ENCODE measurements at places on chromosomes 1 and 21.
A peak's percentile ranks its signal among the peaks of the same experiment; 100 is the strongest.

DNA sequence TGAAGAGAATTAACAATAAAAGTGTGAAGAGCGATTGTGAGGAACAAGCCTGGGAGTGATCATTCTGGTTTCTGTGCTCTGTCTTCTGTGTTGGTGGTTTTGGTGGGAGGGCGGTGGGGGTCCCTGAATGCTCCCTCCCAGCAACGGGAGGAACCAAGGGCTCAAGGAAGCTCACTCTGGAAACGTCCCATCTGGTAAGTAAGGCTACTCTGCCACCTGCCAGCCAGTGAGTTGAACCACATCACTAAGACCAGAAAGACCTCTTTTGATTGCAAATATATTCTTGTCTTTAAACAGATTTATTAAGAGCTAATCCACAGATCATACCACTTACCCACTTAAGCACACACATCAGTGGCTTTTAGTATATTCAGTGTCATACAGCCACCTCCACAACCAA lies 125.0 kb downstream of the PRDM2 start:
- no peak for DNase-seq

DNA sequence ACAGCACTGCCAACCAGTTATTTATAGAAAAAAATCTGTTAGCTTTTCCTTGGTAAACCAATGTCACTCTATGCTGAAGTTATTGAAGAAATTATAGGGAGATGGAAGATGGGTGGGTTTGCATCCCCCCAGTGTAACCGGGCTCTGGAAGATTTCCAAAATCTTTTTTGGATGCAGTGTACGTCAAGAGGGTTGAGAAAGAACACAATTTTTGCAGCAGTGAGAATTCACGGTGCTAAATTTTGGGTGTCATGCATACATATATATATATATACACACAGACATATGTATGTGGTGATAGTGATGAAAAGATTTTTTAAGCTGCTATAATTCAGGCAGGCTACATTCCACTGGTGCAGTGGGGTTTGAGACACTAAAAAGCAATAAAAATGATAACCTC lies 91.4 kb upstream of the MAGI3 start:
- DNase-seq = no peak

- DNase-seq = no peak
These were observed 407 bp upstream of the PIGV start for GRCh38 chr1:26787381-26787705.

GRCh38 chr1:65832296-65832695 lies 39.6 kb downstream of the PDE4B start:
- DNase-seq = no peak

DNA sequence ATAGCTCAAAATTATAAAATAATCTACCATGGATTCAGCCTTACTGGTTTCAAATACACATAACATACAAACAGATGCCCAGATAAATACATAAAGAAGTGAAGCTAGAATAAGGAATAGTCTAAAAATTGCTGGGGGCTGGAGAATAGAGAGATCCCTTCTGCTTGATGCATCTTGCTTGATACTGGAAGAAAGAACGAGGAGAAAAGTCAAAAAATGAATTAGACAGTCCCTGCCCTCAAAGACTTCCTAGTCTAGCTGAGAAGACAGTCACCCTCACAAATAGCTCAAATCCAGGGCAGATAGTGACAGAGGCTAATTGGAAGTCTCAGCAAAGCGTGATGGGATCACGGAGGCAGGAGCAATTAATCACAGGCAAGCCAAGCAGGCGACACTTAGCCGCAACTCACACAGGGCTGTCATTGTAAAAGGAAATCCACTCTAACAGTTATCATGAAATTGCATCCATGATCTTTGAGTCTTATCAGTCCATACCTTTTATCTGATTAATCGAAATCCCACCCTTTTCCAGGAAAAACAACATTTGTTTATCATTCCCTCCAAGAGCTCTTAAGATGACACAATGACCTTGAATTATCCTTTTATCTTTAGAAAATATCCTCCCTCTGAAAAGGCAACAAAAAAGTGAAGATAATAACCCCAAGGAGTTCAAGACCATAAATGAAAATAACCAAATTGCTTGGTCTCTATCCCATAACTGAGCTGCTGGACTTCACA lies 59.7 kb upstream of the TIAM1 start:
- DNase-seq = no peak

DNA sequence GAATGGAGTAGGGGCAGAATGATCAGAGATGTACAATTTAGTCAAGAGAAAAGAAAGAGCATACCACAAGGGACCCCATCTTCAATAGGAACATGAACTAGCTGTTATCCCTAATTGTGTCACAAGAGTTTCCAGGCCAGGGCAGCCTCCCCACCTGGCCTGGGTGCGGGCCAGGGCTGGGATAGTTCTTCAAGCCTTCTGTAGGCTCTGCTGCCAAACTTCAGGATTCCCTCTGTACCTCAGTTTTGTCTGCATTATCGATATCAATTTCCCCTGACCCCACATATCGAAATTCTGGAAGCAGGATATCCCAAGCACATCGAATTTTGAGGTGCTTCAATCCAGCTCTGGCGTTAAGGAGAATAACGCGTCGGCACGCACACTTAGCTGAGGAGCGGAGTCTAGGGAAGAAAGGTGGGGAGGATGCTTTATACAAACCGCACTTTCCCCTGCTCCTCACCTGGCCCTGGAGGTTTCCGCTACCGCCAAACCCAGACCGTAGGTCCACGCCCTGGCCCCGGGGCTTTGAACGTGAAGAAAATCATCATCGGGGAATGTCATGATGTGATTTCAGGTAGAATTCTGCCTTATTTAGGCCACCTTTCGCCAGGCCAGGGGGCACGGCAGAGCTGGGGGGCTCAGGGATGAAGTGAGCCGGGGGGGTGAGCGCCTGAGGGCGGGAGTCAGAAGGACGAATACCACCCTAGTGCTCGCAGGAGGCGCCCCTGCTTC lies 7.4 kb downstream of the HLX start:
- no peak for DNase-seq

GRCh38 chr1:53112271-53112774 lies 30.1 kb downstream of the SLC1A7 start:
- DNase-seq = peak; percentile 62

- no peak for DNase-seq
These were observed 249.3 kb downstream of the TNR start for GRCh38 chr1:175494011-175494554.

GRCh38 chr1:150021191-150021694 lies 10.7 kb upstream of the OTUD7B start:
- DNase-seq = no peak
